ENCODE measurements at places on chromosomes 3 and 15.
A peak's percentile ranks its signal among the peaks of the same experiment; 100 is the strongest.

- DNase-seq = no peak
Observed at GRCh38 chr15:35061825-35062737, 23.0 kb downstream of the NANOGP8 start.

GRCh38 chr15:98650417-98651035 lies 2.2 kb downstream of the IGF1R start:
- DNase-seq = no peak

DNA sequence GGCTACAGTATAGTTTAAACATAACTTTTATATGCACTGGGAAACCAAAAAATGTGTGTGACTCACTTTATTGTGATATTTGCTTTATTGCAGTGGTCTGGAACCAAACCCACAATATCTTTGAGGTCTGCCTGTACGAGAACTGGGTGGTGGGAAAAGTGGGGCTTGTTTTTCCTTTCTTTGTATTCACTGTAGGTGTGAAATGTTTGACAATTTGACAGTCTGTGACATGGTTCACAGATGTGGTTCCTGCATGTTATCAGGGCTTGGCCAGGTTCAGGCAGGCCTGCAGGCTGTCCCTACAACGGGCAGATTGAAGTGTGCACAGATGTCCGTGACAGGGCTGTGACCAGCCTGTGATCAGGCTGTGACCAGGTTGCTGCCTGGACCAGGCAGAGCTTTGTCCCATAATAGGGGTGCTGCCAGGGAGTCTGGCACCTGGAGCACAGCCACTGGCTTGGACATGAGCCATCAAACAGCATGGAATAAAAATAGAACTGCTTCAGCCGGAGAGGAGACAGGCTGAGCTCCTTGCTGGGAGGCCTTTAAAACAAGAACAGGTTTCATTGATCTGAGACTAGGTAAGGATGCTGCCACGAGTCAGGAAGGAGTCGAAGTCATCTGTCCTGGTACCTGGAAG lies 61.0 kb downstream of the KLF13 start:
- DNase-seq = no peak

- DNase-seq = no peak
Observed at GRCh38 chr3:98945101-98945524, 43.6 kb upstream of the DCBLD2 start.

DNA sequence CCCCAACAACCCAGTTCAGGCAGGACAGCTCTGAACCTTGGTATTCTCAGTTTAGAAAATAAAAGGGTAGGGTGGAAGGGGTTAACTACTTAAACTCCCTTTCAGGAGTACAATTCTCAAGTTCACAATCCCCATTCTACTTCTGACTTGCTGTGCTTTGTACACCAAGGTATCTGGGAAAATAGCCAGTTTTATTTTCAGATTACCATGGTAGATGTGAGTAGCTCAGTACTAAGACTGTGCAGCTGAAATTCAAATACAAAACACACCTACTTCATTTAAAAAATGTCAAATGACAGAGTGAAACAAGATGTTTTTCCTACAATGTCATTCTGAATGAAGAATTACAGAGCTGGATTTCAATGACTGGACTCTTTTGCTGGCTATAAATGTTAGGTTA lies 27.4 kb downstream of the SLC7A14 start:
- no peak for DNase-seq

- DNase-seq = no peak
Observed at GRCh38 chr3:184500344-184500923, 61.2 kb upstream of the EPHB3 start.

DNA sequence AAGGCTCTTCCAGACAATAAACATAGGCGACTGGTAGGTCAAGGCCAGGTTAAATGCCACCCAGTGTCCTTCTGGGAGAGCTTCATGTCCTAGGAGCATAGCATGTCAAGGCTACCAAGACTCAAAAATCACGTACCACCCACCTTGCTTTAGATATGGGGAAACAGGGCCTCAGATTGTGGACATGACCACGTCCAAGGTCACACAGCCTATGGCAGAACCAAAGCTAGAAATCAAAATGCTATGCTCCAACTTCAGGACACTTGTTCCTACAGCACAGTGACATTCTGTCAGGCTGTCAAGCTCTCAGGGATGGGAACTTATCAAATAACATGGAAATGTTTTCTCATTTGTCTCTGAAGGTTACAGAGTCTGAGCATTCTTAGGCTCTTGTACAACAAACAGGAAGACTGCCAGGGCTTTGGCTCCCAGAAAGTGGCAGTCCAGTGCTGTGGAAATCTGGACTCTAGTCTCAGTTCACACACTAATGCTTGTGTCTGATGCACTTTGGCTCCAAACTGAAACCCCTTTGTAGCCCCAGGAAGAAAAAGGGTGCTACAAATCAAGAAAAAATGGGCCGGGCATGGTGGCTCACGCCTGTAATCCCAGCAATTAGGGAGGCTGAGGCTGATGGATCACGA lies 170.4 kb upstream of the LPP start:
- no peak for DNase-seq

- DNase-seq = no peak
Observed at GRCh38 chr3:82000350-82000749, 238.9 kb upstream of the GBE1 start.

GRCh38 chr3:155631323-155632019 lies 113.4 kb downstream of the PLCH1 start:
- DNase-seq = no peak

GRCh38 chr15:40696228-40696627 lies 1.3 kb downstream of the RAD51 start:
- no peak for DNase-seq

DNA sequence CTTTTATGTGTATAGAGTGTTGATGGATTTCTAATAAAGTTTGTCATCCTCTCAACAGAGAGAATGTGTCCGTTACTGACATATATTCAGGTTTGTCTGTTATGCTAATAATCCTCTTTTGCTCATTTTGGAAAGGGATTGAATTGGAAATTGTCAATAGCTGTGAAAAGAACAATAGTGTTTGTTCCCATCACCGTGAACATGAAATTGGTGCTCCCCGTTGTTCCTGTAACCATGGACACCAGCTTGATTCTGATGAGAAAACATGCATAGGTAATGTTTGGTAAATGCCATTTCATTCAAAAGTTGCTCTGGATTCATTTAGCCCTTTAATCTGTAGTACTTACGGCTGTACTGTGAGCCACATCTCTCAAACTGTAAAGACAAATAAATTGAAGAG lies 707.0 kb upstream of the GOLIM4 start:
- no peak for DNase-seq

DNA sequence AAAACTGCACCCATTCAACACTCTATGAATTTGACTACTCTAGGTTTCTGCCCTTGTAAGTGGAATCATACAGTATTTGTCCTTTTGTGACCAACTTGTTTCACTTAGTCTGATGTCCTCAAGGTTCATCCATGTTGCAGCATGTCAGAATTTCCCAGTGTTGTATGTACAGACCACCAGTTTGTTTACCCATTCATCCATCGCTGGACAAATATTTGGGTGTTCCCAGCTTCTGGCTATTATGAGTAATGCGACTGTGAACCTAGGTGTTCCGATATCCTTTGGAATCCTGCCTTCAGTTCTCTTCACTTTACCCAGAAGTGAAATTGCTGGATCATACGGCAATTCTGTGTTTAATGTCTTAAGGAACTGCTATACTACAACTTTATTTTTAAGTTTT lies 12.6 kb downstream of the RPL32 start:
- DNase-seq = no peak

DNA sequence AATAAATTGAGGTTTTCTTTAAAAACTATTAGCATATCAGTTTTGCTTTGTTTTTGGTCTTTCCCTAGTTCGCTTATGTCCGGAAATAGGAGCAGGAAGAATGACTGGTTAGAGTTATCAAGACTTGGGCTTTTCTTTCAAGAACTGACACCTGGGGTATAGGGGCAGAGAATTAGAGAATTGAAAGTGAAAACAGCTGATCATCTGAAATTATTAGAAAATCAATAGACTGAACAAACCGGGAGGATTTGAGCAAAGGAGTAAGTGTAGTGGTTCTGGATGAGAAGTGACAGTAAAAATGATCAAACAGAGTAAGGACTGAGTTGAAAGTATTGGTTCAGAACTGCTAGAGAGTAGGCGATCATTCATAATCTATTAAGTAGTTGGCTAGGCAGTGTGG lies 6.0 kb downstream of the MINDY2 start:
- DNase-seq = no peak

GRCh38 chr3:131801566-131801965 lies 233.2 kb downstream of the CPNE4 start:
- DNase-seq = no peak

GRCh38 chr3:51696954-51697353 lies 9.9 kb upstream of the GRM2 start:
- no peak for DNase-seq

GRCh38 chr15:101613130-101614000 lies 38.8 kb downstream of the TM2D3 start:
- no peak for DNase-seq

- no peak for DNase-seq
Observed at GRCh38 chr15:91864664-91865063, 11.2 kb downstream of the SLCO3A1 start.

DNA sequence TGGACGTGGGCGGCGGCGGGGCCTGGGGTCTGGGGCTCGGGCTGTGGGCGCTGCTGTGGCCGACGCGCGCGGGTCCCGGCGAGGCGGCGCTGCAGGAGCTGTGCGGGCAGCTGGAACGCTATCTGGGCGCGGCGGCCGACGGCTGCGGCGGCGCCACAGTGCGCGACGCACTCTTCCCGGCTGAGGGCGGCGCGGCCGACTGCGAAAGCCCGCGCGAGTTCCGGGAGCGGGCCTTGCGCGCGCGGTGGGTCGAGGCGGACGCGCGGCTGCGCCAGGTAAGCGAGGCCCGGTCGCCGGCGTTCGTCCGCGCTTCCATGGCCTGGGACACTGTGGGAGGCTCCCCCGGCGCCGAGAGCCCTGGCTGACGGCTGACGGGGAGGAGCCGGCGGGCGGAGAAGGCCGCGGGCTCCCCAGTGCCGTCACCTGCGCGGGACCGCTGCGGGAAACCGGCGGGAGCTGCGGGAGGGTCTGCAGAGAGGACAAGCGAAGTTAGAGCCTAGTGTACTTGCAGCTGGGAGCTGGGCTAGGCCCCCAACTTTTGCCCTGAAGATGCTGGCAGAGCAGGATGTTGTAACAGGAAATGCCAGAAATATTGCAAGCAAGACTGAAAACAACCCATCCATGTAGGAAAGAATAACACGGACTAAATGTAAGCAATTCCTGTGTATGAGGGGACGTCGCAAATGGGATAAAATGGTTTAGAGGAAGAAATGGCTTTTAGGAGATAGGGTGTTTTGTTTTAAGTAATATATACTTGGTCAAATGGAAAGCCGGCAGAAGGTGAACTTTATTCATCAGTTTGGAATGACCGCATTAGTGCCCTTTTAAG lies 847 bp downstream of the WHAMM start:
- DNase-seq = no peak

DNA sequence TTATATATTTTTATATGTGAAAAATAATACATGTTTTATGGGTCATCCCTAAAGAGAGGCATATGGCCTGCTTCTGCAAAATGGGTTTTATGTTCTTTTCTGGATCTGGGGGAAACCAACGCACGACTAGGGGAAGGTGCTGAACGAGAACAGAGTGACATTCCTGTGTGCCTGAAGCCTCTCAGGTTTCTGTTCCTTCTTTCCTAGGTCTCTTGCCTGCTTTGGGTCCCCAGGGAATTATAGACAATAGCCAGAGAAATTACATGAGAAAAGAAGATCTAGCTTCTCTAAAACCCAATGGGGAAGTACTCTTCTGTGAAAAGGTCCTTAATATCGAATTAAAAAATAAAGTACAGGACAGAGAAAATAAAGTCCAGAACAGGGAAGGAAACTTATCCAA lies 66.5 kb downstream of the IGSF11 start:
- no peak for DNase-seq

DNA sequence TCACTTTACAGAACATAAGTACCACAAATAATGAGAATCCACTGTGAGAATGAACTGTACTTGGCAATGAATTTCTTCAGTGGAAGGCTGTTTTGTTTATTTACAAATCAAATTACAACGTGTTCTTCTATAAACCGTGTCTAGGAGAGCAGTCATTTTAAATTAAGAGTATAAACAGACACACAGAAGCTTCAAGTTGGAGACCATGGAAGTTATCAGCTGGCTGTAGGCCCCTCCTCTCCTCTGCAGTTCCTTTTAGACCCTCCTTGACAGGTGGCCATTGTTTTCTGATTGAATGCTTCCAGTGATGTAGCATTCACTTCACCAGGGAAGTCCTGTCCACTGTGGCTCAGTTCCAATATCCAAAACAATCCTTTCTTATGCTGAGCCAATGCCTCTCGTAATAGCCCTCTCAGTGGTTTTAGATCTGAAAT lies 7.3 kb upstream of the MAPK6 start:
- DNase-seq = no peak

- DNase-seq = no peak
Observed at GRCh38 chr3:21462141-21462540, 288.9 kb downstream of the ZNF385D start.

GRCh38 chr15:64443747-64444621 lies 16.4 kb upstream of the ZNF609 start:
- peak; percentile 68 for DNase-seq

DNA sequence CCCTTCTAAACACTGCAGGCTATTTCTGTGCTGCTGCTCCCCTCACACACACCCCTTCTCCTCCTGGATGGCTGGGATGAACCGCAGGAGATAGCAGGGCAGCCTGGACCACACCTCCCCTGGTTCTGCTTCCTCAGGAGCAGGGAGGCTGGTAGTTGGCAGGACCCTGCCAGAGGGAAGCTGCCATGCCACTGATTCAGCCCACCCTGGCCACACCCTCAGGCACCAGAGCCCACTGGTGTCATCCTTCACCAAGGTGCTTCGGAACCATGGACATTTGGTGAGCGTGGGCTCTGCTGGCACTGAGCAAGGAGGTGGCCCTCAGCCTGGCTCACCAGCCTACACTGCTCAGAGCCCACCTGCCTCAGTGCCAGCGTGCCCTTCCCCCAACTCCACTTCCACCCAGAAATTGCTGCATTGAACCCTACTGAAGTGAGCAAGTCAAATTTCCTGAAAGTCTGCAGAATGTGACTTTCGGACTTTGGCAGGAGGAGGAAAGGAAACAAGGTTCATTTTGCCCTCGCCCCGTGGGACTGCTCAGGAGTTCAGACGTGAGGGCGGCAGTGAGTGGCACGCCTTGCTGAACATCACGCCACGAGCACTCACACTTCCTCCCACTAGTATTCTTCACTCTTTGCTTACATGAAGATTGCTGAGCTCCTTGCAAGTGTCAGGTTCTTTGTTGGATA lies 26.3 kb downstream of the BMF start:
- no peak for DNase-seq

DNA sequence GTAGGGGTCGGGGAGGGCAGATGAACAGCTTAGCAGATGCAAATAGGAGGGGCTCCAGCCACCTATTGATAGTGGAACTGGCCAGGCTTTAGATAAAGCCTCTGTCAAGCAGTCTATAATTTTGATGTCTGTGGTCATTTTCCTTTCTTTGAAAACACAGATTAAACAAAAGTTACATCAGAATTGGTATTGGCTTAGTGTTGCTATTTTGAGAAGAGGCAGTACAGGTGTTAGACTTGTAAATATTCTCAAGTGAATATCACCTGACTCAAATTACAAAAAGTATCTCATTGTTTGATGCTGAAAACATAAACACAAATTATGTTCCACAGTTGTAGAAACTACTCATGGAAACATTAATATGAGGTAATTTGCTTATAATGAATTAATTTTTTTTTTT lies 18.1 kb downstream of the GHRL start:
- DNase-seq = no peak
